ENCODE measurements at places on chromosomes 1 and 21.
A peak's percentile ranks its signal among the peaks of the same experiment; 100 is the strongest.

DNA sequence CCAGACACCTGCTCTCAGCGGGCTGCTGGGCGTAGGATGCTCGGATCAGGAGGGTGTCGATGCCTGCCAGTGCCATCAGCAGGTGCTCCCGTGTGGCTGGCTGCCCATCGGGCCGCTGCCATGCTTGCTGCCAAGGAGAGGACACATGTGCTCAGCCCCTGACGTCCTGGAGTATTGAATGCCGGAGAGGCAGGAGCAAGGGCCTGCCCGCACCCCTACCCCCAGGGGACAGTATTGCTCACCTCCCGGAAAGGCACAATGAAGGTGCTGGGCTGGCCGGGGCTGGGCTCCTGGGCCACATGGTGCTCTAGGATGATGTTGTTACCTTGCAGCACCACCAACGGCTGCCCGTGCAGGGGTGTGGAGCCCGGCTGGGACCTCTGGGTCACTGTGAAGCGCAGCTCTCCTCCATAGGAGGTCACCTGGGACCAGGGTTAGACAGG lies 61.5 kb downstream of the HSPG2 start:
- no peak for DNase-seq

DNA sequence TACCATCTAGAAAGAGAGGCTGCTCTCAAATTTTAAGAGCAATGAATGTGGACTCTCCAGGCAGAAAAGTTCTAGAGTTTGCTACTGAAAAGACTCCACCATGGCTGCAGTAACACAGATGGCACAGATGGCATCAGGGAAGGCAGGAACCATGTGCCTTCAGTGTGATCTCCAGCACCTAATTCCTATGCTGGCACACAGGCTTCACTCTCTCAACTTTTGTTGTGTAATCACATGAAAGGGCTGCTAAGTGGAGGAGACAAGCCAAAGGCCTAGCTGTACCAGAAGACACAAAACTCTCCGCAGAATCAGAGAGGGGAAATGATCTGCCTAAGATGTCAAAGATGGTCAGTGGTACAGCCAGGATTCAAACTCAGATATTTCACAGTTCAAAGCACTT lies 31.1 kb downstream of the ERI3 start:
- no peak for DNase-seq

DNA sequence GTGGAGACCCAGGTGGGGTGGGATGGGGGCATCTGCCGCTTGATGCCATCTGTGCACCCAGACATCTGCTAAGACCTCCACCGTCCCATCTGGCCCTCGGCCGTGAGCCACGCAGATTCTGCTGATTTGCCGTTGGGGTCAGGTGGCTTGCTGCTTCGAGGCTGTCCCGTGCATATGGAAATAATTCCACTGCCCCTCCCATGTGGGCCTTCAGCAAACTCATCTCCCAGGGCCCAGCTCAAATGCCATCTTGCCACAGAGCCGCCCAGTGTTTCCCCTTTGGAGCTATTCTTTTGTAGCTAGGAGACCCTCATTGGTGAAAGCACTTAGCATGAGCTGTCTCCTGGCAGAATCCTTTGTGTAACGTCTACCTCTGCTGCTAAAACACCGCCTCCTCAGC lies 99.8 kb downstream of the KAZN start:
- DNase-seq = no peak

DNA sequence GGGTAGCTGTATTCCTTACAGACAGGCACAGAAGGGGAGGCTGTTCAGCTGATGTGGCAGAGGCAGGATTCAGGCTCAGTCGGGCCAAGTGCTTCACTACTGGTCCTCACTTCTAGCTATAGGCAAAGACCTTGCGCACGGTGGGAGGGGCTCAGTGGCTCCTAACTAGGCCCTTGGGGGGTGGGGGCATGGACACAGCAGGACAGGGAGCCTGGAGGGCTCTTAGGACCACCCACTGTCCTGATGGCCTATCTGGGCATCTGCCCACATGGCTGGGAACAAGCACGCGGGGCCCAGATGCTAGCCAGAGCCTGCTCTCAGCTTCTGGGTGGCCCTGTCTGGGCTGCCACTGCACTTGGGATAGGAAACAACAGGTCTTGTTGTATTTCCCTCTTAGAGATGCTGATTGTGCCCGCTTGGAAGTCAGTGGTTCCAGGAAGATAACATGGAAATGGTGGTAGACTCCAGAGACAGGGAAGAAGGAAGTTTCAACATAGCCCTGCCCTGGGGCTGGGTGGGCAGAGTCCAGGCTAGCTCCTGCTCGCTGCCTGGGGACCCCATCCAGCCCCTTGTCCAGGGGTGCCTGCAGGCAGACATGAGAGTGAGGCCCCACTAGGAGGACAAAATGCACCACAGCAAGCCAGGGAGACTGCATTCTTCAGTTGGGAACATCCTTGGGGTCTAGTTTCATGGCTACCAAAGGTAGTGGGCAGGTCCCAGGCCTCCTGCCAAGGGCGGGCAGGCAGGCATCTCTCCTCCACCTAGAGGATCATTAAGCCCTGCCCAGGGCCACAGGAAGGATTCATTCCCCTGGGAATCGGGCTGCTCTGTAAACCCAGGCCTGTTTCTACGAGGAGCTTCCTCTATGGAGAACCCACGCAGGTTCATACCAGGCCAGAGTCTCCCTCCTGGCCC lies 102.5 kb downstream of the BCAR3 start:
- DNase-seq = no peak

DNA sequence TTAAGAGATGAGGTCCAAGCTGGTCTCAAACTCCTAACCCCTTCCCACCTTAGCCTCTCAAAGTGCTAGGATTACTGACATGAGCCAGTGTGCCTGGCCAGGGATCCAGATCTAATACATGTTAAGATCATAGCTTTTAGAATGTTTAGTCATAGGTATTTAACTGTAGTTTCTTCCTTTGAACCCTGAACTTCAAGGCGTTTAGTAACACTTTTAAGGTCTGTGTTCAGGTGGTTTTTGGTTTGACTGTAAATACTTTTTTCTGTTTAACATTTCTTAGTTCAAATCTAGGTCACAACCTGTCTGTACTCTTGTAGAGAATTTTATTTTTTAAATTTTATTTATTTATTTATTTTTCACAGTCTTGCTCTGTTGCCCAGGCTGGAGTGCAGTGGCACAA lies 28.1 kb downstream of the RAP1A start:
- no peak for DNase-seq

GRCh38 chr1:23591460-23592208 lies 32.3 kb upstream of the ID3 start:
- DNase-seq = no peak

DNA sequence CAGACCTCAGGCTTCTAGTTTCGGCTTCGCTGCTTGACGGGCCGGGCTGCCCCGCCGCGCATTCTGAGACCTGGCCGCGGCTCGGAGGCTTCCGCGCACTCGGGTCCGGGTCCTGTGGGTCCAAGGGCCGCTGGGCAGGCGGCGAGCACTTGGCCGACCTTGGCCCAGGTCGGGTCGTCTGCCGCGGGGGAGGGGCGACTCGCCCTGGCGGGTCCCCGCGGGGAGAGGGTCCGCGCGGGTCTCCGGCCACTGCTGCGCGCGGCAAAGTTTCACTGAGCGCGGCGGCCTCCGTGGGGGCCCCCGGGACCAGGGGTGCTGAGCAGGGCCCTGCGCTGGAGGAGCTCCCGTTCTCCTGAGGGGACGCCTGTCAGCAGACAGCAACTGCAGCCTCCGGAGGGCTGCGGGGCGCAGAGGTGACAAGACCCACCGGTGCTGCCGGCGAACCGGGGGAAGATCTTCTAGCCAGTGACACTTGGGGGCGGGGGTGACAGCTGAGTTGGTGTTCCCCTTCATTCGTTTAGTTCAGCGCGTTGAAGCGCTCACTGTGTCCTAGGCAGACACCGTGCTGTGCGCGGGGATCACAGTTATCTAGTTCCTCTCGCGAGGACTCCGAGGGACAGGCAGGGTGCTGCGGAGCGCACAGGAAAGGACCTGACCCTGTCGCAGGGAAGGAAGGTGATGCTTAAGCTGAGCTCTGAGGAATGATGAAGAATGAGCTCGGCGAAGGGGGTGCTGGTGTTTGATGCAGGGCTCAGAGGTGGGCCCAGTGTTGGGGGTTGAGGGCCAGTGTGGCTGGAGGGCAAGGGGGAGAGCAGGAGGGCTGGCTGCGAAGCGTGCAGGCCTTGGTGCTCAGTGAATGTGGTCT lies 725 bp downstream of the MTFR1L start:
- peak; percentile 68 for DNase-seq

- peak; percentile 38 for DNase-seq
Measured at GRCh38 chr1:221994274-221994698, 252.4 kb upstream of the DUSP10 start.

GRCh38 chr1:73859227-73859626 lies 338.7 kb downstream of the LRRIQ3 start:
- DNase-seq = no peak

DNA sequence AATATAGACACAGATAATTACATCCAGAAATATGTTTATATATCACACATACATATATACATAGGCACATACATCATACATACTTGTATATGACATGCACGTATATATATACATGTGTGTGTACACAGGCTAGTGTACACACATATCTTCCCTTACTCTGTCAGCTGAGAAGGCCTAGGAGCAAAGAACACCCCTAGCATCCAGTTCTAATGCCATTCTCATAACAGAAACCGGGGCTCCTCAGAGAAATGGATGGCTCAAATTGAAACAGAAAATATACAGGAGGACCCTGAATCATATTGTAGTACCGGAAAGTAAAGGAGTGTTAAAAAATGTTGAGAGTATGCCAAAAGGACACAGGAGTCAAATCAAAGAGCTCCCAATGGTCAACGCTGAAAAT lies 19.7 kb upstream of the HYI start:
- DNase-seq = no peak

GRCh38 chr21:24903994-24904635 lies 703.2 kb downstream of the MRPL39 start:
- no peak for DNase-seq

- DNase-seq = no peak
Measured at GRCh38 chr1:226903819-226904716, 33.7 kb downstream of the PSEN2 start.

DNA sequence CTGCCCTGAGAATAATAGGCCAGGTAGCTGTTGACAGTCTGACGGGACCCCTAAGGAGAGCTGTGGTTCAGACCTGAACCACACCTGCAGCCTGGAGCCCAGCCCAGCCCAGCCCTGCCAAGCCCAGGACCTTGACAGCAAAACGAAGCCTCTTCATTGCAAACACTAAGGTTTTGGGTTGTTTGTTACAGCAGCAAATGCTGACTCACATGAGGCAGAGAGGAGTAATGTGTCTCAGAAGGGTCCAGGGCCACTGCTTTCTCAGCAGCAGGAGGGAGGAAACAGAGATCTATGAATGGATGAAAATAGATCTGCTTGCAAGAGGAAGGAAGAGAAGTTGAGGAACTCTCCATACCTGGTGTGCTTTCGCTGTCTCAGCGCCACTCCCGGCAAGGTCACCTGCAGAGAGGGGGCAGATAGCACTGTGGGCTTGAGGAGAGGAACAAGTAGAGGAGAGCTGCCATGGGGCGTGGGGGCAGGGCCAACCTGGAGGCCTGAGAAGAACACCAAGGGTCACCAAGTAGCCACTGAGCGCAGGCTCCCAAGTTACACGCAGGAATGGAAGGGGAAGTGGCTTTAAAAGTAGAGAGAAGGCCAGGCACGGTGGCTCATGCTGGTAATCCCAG lies 127.2 kb downstream of the ZNF281 start:
- no peak for DNase-seq

GRCh38 chr1:186498695-186499389 lies 37.9 kb upstream of the PDC start:
- peak; percentile 75 for DNase-seq

DNA sequence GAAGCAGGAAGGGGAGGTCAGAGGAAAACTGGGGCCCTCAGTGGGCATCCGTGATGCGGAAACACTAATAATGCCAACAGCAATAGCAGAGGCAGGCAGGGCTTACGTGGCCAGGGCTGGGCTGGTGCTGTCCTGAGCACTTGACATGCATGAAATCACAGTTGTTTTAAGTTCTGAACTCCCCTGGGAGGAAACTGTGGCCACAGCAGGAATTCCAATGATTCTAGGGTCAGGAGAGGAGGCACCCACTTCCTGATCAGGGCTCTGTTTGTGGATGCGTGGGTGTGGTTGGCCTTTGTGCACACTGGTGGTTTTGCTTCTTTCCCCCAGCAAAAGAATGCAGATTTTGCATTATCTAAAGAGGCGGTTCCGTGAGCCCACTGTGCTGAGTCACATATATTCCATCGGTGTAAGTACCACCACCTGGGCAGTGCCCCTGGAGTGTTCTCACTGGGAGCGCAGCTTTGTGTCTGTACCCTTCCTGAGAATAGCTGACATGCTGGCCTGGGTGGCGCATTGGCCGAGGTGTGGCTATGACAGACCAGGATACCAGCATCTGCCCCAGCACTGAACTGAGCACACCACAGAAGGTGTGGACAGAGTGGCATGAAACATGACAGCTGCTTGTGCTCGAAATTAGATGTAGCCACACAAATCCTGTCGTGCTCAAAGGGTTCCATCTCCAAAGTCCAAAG lies 71.0 kb downstream of the PDE9A start:
- peak; percentile 96 for DNase-seq

GRCh38 chr1:244920911-244921761 lies 56.8 kb upstream of the HNRNPU start:
- no peak for DNase-seq

- DNase-seq = no peak
Measured at GRCh38 chr1:230282157-230282556, 144.0 kb downstream of the PGBD5 start.

DNA sequence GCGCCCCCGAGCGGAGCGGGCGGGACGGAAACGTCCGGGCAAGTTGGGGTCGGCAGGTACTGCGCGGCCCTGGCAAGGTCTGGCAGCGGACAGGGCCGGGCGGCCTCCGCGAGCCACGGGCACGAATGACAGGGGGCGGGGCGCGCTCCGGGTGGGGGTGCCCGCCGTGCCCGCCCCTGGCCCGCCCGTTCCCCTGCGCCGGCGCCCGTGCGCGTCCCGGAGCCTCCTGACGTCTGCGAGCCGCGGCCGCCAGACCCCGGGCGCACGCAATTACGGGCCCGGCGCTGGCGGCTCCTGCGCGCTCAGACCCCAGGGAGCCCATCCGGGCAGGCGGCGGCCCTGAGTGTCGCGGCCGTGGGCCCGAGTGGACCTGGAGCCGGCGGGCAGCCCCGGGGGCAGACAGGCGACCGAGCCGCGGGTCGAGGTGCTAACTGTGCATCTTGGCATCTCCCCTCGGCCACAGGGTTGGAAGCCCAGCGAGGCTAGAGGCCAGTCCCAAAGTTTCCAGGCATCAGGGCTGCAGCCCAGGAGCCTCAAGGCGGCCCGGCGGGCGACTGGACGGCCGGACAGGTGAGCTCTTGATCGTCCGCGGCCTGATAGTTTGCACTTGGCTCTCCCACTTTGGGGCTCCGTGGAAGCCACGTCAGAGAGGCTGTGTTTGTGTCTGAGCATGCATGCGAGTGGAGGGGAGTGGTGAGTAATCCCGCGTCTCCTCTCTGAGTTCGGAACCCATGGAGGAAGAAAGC lies 918 bp downstream of the MIB2 start:
- DNase-seq = peak; percentile 60

DNA sequence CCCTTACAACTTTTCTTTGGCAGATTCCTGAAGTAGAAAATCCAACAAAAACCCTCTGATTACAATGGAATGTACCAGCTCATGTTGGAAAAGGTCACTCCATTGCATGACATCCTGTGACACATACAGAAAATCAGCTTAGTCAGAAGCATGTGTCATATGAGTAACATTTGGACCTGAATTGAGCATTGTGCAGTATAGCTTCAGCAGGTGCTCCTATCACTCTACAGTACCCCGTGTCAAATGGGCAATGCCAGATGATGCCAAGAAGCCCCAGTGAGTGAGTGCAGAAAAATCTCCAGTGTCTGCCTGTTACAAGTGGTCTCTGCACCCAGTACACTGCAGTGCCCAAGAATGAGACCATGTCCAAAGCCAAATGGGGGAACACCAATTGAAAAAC lies 129.7 kb upstream of the RUNX1 start:
- peak; percentile 92 for DNase-seq

- peak; percentile 25 for DNase-seq
Measured at GRCh38 chr1:219299420-219299819, 125.7 kb downstream of the LYPLAL1 start.
